ENCODE measurements at places on chromosomes 4 and X. TPM values are rescaled to one million over a fixed set of nuclear protein-coding genes. Genes with fewer than 3 reads are reported as not detected.

- peak overlapping the region; percentile 93 for H3K27ac ChIP-seq
- H3K4me1 ChIP-seq, result peaks cover 15% of the 10 kb centered on the region
- H3K4me3 ChIP-seq, result no peak overlapping the region
Measured at GRCh38 chr4:145482209-145483037, 770 bp downstream of the SMAD1 start.

GRCh38 chrX:133273180-133273579, 55.0 kb upstream of the TFDP3 start:
- H3K36me3 ChIP-seq, result no peaks in the 10 kb centered on the region
- H3K27me3 ChIP-seq, result peaks cover 11% of the 10 kb centered on the region
- H3K27ac ChIP-seq, result no peak overlapping the region
- DNase-seq, result no peak

DNA sequence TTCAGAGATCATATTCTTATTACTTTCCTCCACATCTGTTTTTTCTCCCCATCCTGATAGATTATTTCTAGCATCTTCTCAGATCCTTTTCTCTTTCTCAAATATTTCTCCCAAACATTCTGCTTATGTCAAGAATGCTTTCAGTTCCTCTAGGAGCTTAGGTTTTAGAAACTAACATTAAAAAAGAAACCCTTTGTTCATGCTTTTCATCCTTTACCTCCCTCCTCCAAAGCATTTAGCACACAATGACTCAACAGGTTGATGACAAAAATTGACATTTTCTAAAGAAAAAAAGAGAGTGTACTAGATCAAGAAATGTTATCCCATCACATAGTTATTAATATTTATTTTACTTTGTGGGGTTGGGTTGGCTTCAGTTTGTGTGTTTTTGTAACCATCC, 16.5 kb upstream of the ALB start:
- no peak overlapping the region for H3K4me3 ChIP-seq
- no peaks in the 10 kb centered on the region for H3K4me1 ChIP-seq
- no peak for DNase-seq
- H3K36me3 ChIP-seq, result no peaks in the 10 kb centered on the region

- no peaks in the 10 kb centered on the region for H3K36me3 ChIP-seq
- no peak for DNase-seq
- no peaks in the 10 kb centered on the region for H3K4me1 ChIP-seq
- no peak overlapping the region for H3K4me3 ChIP-seq
Measured at GRCh38 chr4:30511751-30512150, 208.4 kb upstream of the PCDH7 start.

GRCh38 chr4:70945452-70946055, 43.4 kb downstream of the MOB1B start:
- peaks cover 8% of the 10 kb centered on the region for H3K4me1 ChIP-seq
- H3K27ac ChIP-seq, result no peak overlapping the region
- no peak for DNase-seq
- no peaks in the 10 kb centered on the region for H3K27me3 ChIP-seq

- no peak overlapping the region for H3K4me3 ChIP-seq
- no peaks in the 10 kb centered on the region for H3K27me3 ChIP-seq
- no peak for DNase-seq
- peaks cover 25% of the 10 kb centered on the region for H3K4me1 ChIP-seq
- H3K36me3 ChIP-seq, result peaks cover 5% of the 10 kb centered on the region
Measured at GRCh38 chr4:105710678-105711077, 2.1 kb downstream of the GSTCD start.

GRCh38 chr4:56438766-56439165, 2.7 kb downstream of the PAICS start:
- H3K36me3 ChIP-seq, result peaks cover 6% of the 10 kb centered on the region
- DNase-seq, result no peak
- H3K27me3 ChIP-seq, result no peaks in the 10 kb centered on the region
- peak overlapping the region; percentile 56 for H3K4me3 ChIP-seq
- no peak overlapping the region for H3K27ac ChIP-seq

DNA sequence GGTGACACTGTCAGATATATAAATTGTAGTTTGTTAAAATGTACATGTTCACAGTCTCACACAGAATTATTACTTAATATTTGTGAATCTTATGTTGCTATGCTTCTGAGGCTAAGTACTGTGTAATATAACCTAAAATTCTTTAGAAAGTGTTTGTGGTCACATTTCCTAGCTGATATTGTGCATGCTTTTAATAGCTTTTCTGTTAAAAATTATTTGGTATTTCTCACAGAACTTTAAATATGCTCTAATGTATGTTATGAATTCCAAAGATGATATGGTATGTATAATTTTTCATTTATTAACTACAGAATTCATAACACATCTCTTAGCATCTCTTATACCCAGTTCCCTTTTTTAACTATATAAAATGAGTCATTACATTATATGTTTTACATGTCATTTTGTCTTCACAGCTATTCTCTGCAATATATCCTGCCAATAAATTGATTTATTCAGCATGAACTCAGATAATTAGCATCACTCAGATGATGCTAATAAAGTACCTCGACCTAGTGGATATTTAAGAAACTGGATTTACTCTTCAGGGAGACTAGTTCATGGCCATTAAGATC, 9.3 kb downstream of the PTPN13 start:
- no peak overlapping the region for H3K27ac ChIP-seq
- peaks cover 25% of the 10 kb centered on the region for H3K4me1 ChIP-seq
- DNase-seq, result no peak
- no peaks in the 10 kb centered on the region for H3K36me3 ChIP-seq
- no peaks in the 10 kb centered on the region for H3K27me3 ChIP-seq

DNA sequence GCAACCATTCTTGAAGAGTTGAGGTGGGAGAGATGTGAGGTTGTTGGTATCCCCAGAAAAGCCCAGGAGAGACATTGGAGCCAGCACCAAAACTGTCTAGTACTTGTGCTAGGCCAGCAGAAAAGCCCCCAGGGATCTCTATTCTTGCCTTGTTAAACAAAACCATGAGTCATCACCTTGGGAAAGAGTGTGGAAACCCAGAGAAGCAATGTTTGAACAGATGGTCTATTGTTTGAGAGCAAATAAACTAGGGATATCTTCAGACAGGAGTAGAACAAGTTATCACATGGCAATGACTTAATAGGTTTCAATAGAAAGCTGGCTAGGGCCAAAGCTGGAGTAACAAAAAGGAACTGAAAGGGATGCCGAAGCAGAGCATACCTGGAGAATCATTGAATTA, 195.7 kb upstream of the CASK start:
- H3K27ac ChIP-seq, result no peak overlapping the region
- H3K4me1 ChIP-seq, result peaks cover 4% of the 10 kb centered on the region
- no peak for DNase-seq
- no peak overlapping the region for H3K4me3 ChIP-seq

RAB39B gene
- total RNA-seq, result 7.3 TPM

TCP11X2 gene
- total RNA-seq, result not detected

Measured in neural crest cell (in vitro differentiated cells).